Cerebellar nuclear complex (tissue), 1 donor: ENCODE measurements at places on chromosomes 3 and 15.

- no peak for DNase-seq
Measured at GRCh38 chr3:45931496-45931895, 11.8 kb upstream of the CXCR6 start.

- DNase-seq: no peak
Measured at GRCh38 chr3:157374933-157375332, 61.7 kb upstream of the PTX3 start.

DNA sequence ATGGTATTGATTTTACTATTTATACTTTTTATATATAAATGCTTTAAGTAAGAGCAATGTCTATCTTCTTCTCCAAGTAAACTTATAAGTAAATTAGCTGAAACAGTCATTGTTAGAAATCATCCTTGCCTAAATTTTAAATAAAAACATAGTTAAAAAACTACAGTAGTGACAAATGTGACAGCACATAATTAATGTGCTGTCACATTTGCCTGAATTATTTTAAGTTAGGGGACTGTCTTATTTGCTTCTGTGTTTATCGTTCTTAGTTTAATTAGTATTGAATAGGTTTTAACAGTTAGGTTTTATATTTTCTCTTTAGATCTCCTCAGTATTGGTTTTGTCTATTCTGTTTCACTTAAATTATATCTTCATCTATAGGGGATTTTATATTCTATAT, 36.1 kb downstream of the SLMAP start:
- no peak for DNase-seq

GRCh38 chr3:142588703-142589102, 7.5 kb upstream of the PLS1 start:
- DNase-seq: no peak

DNA sequence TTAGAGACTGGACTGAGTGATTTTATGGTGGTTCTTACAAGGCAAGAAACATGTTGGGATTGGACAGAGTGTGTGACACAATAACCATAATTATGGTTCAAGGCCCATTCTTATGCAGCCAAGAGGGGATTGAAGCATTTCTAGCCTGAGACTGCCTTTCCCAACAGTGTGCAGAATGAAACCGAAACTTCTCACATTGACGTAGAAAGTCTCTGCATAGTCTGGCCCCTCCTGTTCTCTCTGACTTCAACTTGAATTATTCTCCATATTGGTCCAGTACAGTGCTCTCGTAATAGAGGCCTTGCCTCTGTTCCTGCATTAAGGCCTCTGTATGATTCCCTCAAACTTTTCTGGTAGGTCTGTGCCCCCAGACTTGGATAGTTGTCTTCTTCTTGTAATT, 138.3 kb downstream of the DIPK2A start:
- DNase-seq: no peak

GRCh38 chr15:52294881-52295420, 653 bp downstream of the MYO5C start:
- no peak for DNase-seq

DNA sequence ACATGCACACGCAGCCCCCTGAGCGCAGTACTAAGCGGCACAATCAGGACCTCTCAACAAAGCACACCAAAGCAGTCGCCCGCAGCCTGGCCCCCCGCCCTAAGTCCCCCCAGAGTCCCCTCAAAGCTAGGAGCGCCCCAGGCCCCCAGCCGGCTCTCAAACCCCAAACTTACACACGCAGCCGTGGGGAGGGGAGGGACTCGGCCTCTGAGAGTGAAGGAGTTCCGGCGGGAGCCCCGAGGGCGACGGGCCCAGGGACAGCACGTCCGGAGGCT, 5.5 kb downstream of the GATA2 start:
- no peak for DNase-seq

DNA sequence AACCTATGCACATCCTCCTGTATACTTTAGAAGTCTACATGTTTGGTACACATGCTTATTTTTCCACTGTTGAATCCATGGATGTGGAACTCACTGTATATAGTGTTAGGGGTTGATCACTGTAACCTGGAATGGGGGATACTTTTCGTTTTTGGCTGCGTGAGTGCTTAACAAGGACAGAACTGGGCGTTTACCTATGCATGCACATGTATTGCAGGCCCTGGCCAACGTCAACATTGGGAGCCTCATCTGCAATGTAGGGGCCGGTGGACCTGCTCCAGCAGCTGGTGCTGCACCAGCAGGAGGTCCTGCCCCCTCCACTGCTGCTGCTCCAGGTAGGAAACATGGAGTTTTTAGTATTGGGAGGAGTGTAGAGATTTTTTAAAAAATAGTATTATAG, 2.3 kb downstream of the RPLP1 start:
- DNase-seq: no peak

GRCh38 chr3:173096140-173096539, 44.9 kb downstream of the SPATA16 start:
- no peak for DNase-seq

GRCh38 chr3:82100378-82100777, 338.9 kb upstream of the GBE1 start:
- DNase-seq: no peak

- DNase-seq: no peak
Measured at GRCh38 chr3:125035217-125035616, 20.6 kb downstream of the HEG1 start.

GRCh38 chr3:61117045-61117898, 134.0 kb downstream of the FHIT start:
- DNase-seq: no peak

DNA sequence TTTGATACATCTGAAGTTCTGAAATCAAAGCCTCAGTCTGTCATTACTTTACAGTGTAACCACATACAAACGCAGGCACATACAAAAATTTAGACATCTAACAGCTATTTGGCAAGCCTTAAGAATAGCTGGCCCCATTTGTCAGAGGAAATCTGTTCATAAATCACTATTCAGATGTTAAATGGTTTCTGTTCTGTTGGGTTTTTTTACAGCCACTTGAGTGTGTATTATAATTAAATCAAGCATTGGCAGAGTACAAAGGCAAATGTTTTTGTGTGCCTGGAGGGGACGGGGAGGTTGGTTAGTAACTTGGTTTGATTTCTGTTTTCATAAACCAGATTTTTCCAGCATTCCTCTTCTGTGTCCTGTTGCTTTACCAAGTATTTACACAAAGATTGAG, 24.1 kb downstream of the PIGB start:
- no peak for DNase-seq

DNA sequence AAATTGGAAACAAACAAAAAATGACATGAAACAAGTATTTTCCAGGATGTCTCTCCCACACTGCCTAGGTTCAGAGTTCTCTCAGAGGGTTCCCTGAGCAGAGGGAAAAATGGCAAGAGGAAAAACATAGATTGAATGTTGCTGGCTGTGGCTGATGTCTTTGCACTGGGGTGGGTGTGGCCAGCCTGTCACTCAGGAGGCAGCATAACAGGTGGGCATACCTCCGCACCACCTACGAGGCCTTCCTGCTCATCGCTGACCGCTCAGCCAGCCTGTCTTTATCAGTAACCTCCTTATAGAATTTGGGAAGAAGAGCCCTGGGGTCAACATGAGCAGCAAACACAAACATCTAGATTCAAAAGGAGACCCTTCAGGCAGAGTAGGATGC, 216.6 kb upstream of the UMPS start:
- DNase-seq: no peak

DNA sequence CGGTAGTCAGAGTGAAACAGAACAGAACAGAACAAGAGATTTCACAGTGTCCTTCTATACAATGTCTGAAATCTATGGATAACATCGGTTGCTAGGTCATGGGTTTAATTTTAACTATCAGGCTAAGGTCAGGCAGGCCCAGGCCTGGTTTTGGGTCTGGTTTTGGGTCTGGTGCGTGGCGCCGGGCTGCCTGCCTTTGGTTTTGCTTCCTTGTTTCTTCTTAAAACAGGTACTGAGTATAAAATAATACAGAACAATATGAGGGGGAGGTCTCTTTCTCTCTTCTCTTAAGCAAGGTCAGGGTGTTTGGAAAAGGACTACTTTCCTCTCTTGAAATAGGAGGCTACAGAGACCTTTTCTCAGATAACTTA, 1.4 kb downstream of the AEN start:
- DNase-seq: no peak

GRCh38 chr15:77637851-77638692, 5.4 kb upstream of the LINGO1 start:
- no peak for DNase-seq

DNA sequence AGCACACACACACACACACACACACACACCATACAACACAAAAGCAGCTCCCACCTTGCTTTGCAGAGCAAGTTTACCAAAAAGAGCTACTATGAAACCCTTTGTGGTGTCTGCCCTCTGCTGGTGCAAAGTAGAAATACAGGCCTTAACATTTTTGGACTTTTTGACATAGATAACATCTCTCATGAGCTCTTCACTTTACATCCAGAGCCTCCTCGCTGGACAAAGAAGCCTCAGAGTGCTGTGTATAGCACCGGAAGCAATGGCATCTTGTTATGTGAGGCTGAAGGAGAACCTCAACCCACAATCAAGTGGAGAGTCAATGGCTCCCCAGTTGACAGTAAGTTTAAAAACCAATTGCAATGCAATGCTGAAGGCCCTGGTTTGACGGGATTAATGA, 157.9 kb downstream of the CHL1 start:
- DNase-seq: no peak

GRCh38 chr15:58235961-58236360, 97.8 kb downstream of the AQP9 start:
- no peak for DNase-seq

DNA sequence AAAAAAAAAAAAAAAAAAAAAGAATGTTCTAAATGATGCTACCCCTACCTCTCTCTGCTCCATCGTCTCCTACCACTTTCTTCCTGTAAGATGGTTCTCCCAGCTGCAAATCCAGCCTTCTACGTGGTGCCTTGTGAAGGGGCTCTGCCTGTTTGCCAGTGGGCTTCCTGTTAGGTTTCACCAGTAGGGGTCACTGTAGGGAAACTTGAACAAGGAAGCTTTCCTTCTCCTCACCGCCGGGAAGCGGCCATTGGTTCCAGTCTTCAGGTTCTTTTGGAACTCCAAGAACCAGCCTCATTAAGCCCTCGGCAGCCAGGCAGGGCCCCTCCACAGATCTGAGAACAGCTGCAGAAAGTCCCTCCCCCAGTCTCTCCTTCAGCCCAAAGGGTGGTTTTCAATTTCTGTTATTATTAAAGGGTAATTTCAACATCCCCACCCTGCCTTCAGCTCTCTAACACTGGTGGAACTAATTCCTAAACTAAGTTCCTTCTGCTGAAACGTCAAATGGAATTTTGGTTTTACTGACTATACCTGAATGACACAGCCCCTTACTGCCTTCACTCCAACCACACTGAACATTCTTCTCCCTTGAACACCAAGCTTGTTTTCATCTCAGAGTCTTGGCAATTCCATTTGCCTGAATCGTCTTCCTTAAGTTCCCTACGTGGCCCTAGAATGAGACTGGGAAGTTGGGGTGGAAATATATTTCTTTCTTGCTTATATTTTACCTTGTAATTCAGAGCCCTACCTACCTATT, 13.5 kb downstream of the MCCC1 start:
- DNase-seq: no peak

DNA sequence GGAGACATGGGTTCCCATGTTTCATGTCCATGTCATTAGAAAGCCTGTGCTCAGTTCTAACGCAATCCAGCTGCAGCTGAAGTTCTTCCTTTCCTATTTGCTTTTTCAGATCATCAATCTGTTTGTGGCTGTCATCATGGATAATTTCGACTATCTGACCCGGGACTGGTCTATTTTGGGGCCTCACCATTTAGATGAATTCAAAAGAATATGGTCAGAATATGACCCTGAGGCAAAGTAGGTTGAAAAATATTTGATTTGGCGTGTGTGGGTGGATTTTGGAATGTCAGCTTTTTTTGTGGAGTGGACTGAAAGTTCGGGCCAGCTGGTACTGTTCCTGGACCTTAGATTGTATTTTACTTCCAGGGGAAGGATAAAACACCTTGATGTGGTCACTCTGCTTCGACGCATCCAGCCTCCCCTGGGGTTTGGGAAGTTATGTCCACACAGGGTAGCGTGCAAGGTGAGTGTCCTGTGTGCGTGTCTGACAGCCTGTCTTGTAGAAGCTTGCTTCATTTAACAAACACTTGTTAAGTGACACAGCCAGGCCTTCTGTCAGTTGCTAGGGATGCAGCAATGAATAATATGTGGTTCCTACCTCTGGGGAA, 69.6 kb downstream of the CHDH start:
- DNase-seq: no peak

DNA sequence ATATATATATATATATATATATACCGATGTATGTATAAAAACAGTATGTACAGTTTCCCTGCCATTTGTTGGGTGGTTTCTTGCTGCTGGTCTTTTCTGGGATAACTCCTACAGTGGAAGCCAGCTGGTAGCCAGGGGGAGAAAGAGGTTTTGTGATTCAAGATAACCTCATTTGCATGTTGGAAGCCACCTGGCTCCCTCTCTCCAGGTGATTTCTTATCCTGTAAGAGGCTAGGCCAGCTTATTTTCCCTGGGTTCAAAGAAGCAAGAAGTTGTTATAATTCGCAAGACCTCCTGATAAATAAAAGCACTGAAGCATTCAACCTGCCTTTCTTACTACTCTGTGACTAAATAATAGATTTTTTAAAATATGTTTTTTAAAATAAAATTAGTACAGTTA, 443.3 kb downstream of the VGLL3 start:
- no peak for DNase-seq

DNA sequence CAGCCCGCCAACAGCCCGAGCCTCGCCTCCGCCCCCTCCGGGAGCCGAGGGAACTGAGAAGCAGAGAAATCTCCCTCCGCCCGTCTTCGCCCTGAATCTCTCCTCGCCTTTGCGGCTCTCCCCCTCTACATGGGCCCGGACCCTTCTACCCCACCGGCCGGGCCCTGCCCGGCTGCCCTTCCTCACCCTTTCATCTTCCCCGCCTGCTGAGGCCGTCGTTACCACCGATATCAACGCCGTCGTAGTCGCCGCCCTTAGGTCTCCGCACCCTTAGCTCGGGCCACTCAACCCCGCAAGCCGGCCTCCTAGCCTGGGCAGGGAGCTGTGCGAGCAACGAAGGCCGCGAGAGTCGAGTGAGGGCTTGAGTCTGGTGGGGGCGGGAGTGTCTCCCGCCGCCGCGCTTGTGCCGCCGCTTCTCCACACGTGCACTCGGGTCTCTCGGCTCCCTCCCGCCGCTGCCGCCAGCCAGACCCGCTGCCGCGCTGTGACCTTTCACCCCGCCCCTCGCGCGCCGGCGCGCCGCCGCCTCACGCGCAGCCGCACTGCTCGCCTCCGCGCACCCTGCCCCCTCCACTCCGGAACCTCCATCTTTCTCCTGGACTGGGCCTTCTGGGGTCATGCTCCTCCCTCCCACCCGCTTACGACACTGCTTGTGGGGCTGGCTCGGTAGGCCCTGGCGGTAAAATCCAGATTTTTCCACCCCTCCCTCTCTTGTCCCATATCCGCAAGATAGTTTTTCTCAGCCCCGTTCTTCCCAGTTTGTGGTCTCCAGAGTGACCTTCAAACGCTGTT, at the start of gene NAA50:
Gene NAA50, minus strand, starts transcription at position 494 of the 792 bp plus-strand sequence. Its CDS starts 300 bp downstream, at position 194.
- peak; percentile 59 for DNase-seq

GRCh38 chr3:65915477-65915876, 123.2 kb downstream of the MAGI1 start:
- DNase-seq: no peak

GRCh38 chr3:192860454-192860853, 57.2 kb downstream of the MB21D2 start:
- DNase-seq: no peak

- DNase-seq: no peak
Measured at GRCh38 chr3:71551311-71551919, 32.1 kb downstream of the FOXP1 start.
